ENCODE measurements at places on chromosomes 12 and 14.

DNA sequence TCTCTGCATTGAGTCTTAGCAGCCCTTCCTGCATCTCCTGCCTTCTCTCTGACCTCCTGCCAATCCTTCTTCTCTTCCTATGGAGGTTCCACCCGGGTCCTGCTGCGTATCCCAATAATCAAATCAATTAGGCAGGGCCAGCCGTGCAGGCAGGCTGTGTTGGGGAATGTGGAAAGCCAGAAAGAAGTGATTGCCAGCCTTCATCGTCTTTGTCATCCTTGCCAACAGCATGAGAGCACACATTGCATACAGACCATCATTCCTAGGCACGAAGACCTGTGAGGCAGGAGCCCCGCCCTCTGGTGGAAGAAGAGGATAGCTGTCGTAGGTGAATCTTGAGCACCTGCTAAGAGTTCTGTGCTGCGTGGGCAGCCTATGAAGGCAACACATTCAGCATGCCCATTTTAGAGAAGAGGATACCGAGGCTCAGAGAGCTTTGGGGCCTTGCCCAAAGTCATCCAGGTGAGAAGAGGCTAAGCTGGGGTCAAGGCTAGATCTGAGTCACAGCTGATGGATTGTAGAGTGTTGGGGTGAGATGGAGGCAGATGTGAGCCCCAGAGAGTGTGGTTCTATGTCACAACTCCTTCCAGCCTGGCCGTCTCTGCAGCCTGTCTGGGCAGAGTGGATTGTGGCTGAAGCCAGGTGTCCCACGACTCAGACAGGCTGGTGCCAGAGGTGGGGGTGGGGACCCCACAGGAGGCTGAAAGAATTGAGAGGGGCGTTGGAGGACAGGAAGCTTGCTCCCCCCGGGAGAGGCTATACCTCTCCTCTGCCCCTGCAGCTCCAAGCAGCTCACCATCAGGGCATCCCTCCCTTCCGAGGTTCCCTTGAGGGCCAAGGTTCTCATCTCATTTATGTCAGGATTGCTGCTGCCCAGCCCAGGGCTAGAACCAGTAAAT, 12.7 kb downstream of the C14orf132 start:
- no peak for DNase-seq

DNA sequence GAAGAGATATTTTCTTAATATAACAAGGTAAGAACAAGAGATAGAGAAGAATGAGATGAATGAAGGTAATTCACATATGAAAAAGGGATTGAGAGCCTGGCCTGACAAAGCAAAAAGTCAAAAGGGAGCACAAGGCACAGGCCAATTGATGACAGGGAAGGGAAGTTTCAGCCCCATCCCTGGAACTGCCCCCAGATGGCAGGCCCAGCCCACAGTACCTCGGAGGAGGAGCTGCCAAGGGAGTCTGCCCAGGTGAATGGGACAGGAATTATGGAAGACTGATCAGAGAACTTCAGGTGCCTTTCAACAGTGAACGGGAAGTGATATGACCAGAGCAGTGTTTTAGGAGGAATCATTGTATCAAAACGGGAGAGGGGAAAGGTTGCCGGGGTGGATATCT, 15.7 kb downstream of the SNRPF start:
- no peak for DNase-seq

DNA sequence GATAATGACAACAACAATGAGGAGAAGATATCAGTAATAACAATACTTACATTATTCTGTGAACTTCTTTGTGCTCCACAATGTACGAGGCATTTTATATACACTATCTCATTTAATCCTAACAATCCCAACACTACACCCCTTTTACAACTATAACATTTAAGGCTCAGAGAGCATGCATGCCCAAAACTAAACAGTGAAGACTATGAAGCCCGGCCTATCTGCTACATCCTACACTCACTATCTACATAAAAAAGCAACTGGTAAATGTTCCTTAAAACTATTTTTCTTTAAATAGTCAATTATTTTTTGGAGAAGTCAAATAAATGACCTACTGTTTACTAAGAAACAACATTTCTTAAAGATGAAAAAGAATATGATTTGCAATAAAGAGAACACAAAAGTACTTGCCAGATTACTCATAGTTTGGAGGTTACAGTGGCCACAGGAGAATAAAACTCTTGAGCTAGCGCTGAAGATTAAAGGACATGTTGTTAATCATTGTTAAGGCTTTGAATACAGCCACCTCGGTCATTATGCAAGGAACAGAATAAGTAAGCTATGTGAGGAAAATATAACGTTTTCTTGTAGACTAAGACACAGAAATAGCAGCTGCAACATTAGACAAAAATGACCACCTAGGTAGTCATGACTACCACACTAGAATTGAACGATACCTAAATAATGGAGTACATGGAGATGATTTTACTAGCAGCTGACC, 56.7 kb downstream of the EPS8 start:
- DNase-seq: no peak

DNA sequence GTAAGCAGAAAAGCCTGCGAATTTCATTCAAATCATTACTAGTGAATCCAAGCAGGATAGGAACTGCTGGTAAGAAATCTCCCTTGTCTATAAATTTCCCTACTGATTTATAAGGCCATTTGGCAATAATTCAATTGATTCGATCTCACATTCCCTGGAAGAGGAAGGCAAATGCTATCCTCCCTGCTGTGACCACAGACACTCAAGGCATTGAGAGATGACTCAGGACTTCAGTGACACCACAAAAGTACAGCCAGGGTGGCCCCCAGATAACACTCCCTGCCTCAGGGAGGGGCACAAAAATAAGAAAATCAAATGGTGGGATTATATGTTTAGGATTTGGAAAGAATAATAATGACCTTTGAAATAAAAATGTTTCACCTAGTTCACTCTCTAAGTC, 162.7 kb downstream of the GRIP1 start:
- no peak for DNase-seq

DNA sequence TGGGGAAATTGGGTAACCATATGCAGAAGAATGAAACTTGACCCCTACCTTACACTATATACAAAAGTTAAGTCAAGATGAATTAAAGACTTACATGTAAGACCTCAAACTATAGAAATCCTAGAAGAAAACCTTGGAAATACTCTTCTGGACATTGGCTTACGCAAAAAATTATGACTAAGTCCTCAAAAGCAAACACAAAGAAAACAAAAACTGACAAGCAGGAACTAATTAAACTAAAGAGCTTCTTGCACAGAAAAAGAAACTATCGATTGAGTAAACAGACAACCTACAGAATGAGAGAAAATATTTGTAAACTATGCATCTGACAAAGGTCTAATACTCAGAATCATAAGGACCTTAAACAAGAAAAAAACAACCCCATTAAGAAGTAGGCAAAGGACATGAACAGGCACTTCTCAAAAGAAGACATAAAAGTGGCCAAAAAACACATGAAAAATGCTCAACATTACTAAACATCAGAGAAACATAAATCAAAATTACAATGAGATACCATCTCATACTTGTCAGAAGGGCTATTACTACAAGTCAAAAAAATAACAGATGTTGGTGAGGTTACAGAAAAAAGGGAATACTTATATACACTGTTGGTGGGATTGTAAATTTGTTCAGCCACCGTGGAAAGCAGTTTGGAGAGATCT, 37.0 kb upstream of the CFAP54 start:
- no peak for DNase-seq

DNA sequence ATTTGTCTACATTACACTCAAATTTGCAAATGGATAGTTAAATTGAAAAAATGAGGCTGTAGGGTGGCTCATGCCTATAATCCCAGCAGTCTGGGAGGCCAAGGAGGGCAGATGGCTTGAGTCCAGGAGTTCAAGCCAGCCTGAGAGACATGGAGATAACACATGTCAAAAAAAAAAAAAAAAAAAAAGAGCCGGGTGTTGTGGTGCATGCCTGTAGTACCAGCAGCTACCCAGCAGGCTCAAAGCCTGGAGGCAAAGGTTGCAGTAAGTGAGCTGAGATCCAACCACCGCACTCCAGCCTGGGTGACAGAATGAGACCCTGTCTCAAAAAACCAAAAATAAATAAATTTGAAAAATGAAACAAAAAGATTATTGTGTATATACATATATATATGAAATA, 119.9 kb upstream of the MGAT4C start:
- no peak for DNase-seq

DNA sequence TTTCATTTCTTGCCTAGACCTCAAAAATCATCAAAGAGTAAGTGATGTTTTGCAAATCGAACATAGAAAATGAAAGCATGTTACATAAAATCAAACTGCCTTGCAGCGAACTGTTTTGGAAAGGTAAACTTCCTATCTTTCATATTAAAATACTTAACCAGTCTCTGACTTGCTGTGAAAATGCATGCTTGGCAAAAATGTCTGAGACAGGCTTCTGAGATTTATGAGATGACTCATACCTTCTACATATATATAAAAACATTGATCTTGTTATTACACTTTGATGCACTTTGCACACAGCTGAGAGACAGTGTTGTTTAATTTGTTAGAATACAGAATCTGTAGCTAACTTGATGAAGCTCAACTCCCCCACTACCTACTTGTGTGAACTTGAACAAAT, 179.1 kb downstream of the KITLG start:
- no peak for DNase-seq

DNA sequence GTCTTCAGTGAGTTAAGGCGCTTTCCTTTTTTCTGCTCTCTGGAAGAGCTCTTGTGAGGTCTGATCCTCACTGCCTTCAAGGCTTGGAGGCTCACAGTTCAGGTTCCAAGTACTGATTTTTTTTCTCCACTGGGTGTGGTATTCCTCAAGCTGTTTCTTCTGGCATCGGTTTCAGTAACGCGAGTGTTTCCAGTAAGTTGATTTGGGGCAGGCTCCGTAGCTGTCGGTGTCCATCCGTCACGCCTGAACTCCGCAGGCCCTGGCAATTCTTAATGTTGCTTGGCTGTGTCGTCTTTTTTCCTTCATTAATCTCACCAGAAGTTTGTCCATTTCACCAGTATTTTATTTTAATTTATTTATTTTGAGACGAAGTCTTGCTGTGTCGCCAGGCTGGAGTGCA, 30.6 kb downstream of the LRCOL1 start:
- DNase-seq: no peak

DNA sequence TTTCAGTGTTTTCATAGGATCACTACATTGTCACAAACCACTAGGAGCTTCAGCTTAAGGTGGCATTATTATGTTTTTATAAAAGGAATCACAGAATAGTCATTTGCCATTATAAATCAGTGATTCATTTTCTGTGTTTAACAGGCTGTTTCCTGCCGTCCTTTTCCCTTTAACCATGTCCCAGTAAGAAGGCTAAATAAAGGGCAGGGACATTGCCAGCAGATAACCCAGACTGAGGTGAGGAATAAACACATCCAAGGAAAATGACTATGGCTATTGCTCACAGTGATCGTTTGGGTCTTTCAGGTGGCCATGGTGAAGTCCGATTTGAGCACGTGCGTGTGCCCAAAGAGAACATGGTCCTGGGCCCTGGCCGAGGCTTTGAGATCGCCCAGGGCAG, 17.9 kb upstream of the ALDH2 start:
- no peak for DNase-seq

GRCh38 chr14:75101491-75101890, 25.4 kb downstream of the NEK9 start:
- no peak for DNase-seq

DNA sequence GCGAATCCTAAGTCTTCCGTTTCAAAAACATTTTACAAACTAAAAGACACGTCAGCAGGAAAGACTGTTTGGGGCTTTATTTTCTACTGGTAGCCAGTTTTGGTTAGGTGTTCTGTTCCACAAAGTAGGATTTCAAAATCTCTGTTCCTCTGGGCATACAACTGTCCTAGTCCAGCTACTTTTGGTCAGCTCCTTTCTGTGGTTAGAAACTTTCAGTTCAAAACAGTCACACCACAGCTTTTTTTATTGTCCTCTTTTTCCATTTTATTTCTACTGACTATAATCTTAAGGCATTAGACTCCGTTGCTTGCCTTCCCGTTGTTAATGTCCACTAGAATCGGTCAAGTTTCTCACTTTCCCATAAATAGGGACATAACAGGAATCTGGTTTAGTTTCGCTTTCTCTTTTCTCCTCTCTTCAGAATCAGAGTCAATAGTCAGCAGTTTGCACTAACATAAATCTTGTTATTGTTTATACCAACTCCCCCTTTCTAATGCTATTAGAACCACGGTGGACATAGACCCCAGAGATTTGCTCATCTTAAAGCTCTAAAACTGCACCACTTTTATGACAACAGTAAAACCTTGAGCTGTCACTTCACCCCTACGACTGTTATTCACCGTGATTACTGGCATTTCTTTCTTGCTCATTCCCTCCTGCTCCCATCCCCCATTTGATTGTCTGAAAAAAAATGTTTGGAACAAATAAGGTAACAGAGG, 41.5 kb upstream of the NPAS3 start:
- no peak for DNase-seq

GRCh38 chr12:26188127-26188526, 7.2 kb upstream of the SSPN start:
- no peak for DNase-seq

GRCh38 chr14:97644365-97644764, 847.2 kb downstream of the VRK1 start:
- no peak for DNase-seq

DNA sequence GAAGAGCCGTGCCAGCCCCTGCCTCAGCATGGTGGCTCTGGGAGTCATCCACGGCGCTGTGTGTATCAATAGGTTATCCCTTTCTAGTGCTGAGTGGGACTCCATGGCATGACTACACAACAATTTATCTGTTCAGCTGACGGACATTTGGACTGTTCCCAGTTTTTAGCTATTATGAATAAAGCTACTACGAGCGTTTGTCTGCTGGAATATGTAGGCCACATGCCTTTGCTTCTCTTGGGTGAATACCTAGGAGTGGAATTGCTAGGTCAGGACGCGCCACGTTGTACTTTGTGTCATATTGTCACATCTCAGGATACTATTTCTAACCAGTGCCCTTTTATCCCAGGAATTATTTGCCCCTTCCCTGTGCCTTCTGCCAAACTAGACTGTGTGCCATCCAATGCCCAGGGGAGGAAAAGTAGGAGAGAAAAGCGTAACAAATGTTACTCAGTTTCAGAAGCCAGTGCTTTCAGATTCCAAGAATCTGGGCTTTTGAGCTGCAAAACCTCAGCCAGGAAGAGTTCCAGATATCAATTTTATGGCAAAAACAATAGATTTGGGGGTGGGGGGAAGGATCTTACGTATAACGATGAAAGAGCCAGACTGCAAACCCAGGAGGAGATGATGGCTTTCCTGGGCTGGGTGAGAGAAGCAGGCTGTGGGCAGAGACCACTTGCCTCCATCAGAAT, 62.5 kb upstream of the NCOR2 start:
- DNase-seq: no peak

- no peak for DNase-seq
These were observed 28.8 kb downstream of the VCPKMT start for GRCh38 chr14:50087341-50088116.

GRCh38 chr12:51890133-51890464, 2.2 kb downstream of the ANKRD33 start:
- no peak for DNase-seq

- DNase-seq: no peak
These were observed 325.9 kb downstream of the ADAMTS20 start for GRCh38 chr12:43226151-43226550.

- no peak for DNase-seq
These were observed 219.3 kb downstream of the RMST start for GRCh38 chr12:97681612-97682504.
